ENCODE measurements at places on chromosomes 1 and 21.

GRCh38 chr1:213419401-213420030 lies 368.5 kb downstream of the RPS6KC1 start:
- no peak for DNase-seq

- no peak for DNase-seq
Measured at GRCh38 chr1:223219318-223219635, 76.2 kb upstream of the TLR5 start.

DNA sequence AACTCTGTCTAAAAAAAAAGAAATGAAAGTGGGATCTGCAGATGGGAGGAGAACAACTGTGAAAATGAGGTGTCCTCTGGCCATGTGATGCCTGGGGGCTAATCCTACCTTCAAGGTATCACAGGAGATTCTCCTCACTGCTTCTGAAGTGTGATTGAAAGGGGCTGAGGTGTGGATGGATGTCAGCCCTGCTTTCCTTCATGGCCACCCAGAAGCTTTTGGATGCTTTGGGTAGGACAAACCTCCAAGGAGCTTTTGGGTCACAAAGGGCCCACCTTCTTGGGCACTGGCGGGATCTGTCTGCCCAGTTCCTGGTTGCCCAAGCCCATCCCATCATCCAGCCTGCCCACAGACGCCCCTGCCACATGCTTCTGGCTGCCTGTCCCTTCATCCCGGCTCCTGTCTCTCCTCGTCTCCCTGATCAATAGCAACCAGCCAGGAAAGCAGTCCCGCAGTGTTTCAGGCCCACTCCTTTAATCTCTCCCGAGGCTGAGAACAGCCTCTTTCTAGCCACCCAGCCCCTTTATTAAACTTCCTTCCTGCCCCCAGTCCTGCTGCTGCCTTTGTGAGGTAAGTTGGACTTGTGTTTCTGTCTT lies 87.2 kb downstream of the MAN1C1 start:
- no peak for DNase-seq

GRCh38 chr1:51686450-51686849 lies 69.6 kb downstream of the OSBPL9 start:
- no peak for DNase-seq

GRCh38 chr1:229381234-229381633 lies 38.4 kb upstream of the CCSAP start:
- no peak for DNase-seq

DNA sequence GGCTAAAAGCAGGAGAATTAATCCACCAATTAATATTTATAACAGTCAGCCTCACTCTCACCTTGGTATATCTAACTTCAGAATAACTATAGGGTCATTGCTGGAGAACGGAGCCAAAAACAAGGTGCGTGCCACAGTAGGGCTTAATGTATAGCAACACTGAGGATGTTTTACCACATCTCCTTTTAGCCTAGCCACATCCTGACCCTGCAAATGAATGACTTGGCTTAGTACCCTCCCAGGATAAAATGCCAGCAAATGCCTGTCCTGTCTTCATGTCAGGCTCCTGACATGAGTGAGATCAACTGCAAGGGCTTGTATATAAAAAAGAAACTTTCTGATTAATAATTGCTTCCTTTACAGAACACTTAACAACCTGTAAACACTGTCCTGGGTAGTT lies 2.7 kb upstream of the CDC42BPA start:
- no peak for DNase-seq

- no peak for DNase-seq
Measured at GRCh38 chr1:7953850-7954609, 7.5 kb upstream of the PARK7 start.

DNA sequence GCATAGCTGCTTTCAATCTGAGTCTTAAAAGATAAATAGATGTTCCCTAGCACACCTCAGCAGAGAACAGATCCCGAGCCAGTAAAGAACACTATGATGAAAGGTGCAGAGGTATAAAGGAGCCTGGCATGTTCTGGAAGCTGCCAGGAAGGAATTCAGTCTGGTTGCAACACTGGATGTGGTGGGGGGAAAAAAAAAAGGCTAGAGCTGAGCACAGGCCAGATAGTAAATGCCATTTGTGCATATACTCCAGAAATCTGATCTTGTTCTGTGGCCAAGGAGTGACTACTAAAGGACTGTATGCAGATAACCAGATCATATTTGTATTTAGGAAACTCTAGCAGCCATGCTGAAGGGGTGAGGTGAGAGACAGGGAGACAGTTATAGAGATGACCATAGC lies 240.3 kb downstream of the VAV3 start:
- no peak for DNase-seq

- no peak for DNase-seq
Measured at GRCh38 chr1:28535180-28535579, 17.7 kb upstream of the TRNAU1AP start.

DNA sequence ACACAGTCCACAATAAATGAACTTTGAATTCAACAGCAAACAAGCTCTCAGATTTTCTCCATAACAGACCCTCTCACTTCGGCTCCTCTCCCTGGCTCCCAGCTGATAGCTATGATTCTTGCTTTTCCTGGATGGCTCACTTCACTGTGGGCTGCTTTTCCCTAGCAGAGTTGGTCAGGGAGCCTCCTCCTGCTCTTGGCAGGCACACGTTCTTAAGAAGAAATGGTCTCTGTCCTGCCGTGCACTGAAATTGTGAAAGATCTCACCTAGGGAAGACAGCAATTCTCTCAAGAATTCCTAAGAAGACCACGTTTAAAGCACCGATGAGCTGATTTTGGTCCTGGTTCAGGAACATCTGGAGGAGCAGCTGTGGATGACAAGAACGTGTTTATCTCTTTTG lies 148.5 kb upstream of the KCNK2 start:
- no peak for DNase-seq

GRCh38 chr1:152878042-152878441 lies at the start of gene SMCP:
Gene SMCP (plus strand): TSS chr1:152878322. CDS start chr1:152884423, 6,101 bp downstream.
- no peak for DNase-seq

DNA sequence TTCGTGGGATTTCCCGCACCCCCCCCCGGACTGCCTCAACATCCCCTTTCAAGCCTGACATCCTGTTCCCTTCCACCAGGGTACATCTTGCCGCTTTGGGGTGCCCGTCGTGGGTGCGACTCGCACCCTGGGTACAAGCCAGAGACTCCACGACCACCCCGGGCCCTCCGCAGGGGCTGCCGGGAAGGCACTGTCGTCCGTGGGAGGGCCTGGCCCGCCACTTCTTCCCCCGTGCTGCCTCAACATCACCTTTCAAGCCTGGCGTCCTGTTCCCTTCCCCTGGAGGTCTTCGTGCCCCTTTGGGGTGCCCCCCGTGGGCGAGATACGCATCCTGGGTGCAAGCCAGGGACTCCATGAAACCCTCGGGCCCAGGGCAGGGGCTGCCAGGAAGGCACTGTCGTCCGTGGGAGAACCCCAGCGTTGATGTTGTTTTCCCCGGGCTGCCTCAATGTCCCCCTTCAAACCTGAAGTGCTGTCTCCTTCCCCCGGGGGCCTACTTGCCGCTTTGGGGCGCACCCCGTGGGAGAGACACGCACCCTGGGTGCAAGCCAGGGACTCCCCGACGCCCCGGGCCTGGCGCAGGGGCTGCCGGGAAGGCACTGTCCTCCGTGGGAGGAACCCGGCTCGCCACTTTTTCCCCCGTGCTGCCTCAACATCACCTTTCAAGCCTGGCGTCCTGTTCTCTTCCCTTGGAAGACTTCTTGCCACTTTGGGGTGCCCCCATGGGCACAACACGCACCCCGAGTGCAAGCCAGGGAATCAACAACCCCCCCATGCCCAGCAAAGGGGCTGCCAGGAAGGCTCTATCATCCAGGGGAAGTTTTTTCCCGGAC lies 138.6 kb downstream of the LIPI start:
- no peak for DNase-seq

- DNase-seq, result no peak
Measured at GRCh38 chr1:180033390-180033789, 78.8 kb downstream of the CEP350 start.

DNA sequence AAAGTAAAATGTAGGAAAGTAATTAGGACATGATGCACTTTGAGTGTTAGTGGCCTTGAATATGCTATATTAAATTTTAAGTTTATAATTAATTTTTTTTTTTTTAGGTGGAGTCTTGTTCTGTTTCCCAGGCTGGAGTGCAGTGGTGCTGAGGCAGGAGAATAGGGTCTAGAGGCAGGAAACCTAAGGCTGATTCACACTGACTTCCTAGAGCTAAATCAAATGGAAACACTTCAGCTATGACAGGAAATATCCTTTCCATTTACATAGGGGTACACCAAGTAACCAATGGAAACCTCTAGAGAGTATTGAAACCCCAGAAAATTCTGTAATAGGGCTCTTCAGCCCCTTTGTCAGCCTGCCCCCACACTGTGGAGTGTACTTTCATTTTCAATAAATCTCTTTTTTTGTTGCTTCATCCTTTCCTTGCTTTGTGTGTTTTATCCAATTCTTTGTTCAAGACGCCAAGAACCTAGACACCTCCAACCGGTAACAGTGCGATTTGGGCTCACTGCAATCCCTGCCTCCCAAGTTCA lies 17.9 kb upstream of the THRAP3 start:
- DNase-seq, result no peak

- no peak for DNase-seq
Measured at GRCh38 chr1:44035726-44036408, 4.6 kb upstream of the SLC6A9 start.

- DNase-seq, result no peak
Measured at GRCh38 chr1:237043846-237044636, 2.1 kb downstream of the RYR2 start.

- DNase-seq, result no peak
Measured at GRCh38 chr1:50705041-50705440, 255.0 kb downstream of the FAF1 start.

- DNase-seq, result no peak
Measured at GRCh38 chr1:23403038-23403336, 21.6 kb downstream of the TCEA3 start.

- DNase-seq, result no peak
Measured at GRCh38 chr21:28311411-28312190, 681.1 kb downstream of the LTN1 start.

DNA sequence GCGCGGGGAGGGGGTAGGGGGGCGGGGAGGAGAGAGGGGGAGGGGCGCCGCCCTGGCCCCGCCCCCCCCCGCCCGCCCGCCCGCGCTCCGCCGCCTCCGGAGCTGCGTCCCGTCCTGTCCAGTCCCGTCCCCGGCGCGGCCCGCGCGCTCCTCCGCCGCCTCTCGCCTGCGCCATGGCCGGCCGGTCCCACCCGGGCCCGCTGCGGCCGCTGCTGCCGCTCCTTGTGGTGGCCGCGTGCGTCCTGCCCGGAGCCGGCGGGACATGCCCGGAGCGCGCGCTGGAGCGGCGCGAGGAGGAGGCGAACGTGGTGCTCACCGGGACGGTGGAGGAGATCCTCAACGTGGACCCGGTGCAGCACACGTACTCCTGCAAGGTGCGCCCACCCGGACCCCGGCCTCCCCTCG lies at the start of gene AGRN:
TSS of gene AGRN (plus strand) at position 121 of the 405 bp plus-strand sequence. CDS start at position 174, 53 bp downstream.
- DNase-seq, result no peak

DNA sequence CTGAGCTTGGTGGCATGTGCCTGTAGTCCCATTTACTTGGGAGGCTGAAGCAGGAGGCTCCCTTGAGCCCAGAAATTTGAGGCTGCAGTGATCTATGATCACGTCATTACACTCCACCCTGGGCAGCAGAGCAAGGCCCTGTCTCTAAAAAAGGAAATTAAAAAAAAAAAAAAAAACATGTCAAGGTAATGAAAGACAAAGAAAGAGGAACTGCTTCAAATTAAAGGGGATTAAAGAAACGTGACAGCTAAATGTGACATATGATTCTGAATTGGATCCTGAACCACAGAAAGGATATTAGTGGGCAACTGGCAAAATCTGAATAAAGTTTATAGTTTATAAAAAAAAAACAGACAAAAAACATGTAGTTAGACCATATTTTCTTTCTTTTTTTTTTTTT lies 3.8 kb upstream of the C2CD4D start:
- no peak for DNase-seq

DNA sequence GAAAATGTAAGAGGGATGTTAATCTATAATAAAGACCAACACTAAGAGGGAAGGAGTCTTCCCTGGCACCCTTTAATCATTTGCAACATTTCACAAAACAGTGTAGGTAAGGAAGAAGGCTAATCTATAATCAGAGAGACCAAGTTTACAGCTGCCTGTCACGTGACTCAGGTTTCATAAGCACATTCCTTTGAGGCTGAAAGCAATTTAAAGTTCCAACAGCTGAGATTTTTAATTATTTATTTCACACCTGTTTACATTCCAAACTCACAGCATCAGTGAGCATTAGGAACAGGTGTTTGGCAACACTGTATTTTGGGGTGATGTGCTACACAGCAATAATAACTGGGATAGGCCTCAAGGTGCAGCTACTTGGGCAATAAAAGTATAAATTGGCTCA lies 75.7 kb upstream of the PGBD5 start:
- DNase-seq, result no peak

- no peak for DNase-seq
Measured at GRCh38 chr1:65084066-65084465, 63.9 kb upstream of the AK4 start.

DNA sequence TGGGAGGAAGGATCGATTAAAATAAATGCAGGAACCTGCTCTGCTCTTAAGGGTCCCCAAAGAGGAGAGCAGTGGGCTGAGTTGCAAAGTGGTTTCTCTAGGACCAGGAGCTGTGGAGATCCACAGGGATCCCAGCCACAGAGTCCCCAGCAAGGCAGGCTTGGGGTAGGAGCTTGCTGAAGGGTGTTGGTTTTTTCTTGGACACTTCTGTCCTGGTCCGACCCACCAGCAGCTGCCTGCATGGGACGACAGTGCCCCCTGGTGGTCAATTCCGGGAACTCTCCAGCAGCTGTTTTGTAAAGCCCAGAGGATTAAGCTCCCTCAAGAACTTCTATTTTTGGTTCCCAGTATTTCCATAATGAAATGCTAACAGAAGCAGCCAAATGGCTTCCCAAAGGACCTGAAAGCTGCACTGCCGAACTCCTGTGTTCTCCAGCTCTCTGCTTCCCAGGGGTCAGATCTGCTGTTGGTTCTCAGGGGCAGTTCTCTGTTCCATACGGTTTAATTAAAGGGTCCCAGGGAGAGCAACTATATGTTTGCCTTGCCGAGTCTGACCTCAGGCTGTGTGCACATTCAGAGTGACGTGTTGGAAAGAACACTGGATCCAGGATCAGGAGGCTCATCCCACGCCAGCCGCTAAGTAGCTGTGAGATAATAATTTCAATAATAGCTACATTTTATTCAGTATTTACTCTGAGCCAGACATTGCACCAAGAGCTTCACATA lies 23.2 kb downstream of the NENF start:
- DNase-seq, result peak; percentile 51

DNA sequence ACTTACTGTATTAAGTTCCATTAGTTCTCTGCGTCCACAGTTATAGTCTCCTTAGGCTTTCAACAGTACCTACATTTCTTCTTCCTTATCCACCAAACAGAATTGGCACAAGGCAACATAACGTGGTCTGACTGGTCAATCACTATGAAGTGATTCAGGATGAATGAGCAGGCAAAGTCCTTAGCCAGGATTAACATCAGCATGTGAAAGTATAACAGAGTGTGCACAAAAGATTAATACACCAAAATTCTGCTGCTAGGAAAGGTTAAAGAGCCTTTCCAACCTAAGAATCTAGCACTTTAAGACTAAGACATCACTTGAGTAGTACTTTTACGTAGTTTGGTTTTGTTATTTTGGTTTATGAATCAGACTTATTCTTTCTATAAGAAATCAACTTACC lies 15.8 kb downstream of the DEPDC1 start:
- DNase-seq, result no peak

- no peak for DNase-seq
Measured at GRCh38 chr1:241716915-241717656, 65.0 kb downstream of the WDR64 start.

GRCh38 chr1:145886390-145886789 lies 724 bp upstream of the ANKRD35 start:
- no peak for DNase-seq
